ENCODE measurements at places on chromosomes 3 and 15. TPM values are rescaled to one million over a fixed set of nuclear protein-coding genes. Genes with fewer than 3 reads are reported as not detected.

- no peak for DNase-seq
Observed at GRCh38 chr3:52381623-52382022, 63.3 kb downstream of the SEMA3G start.

- DNase-seq, result peak; percentile 39
Observed at GRCh38 chr15:43218908-43219706, 1.7 kb downstream of the EPB42 start.

DNA sequence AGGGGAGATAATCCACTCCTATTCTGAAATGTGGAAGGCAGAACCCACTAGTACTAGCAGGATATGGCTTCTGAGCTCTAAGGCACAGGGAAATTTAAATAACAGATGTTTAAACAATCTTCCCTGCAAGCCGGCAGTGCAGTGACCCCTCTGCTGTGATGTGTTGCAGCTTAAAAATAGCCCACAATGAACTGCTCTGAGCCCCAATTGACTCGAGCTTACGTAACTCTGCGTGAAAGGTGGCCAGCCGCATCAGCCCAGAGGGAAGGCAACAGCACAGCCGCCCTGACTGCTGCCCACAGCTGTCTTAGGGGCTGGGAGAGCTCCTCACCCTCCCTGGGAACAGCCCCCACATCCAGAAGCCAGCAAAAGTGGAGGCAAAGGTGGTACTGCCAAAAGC lies 12.5 kb upstream of the CAMKV start:
- no peak for DNase-seq

DNA sequence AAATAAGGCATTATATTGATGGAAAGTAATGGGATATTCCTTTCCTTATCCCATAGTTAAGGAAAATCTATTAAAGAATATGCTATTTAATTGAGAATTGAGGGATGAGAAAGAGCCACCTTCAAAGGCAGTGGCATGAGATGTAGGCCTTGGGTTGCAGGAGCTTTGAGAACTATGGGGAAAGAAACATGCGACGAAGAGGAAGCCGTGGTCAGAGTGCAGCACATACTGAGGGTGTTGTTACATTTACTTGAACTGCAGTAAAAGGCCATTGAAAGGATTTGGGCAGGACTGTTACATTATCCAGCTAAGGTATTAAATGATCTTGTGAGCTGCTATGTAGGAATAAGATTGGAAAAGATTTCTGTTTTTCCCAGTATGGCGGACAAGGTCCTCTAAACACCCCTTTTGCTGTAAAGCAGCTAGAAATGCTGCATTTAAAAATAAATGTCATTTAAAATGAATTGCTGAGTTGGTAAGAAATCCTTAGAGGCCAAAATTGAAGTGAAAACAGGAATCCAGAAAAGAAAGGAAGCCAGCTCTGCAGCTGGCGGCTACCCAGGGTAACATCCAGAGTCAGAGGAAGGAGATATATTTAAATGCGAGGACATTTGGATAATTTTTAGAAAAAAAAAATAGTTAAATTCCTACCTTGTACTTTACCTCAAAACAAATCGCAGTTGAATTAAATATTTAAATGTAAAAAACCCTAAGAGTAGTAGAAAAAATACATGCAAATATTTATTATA lies 61.7 kb downstream of the IL1RAP start:
- no peak for DNase-seq

GRCh38 chr15:80199366-80199765 lies 46.6 kb downstream of the FAH start:
- no peak for DNase-seq

- peak; percentile 26 for DNase-seq
Observed at GRCh38 chr3:125083776-125084175, 28.0 kb upstream of the HEG1 start.

GRCh38 chr3:66712210-66712609 lies 211.4 kb upstream of the LRIG1 start:
- DNase-seq, result no peak

GRCh38 chr3:170642882-170643601 lies 57.2 kb upstream of the SLC7A14 start:
- DNase-seq, result no peak

The MAGEL2 gene
- not detected for total RNA-seq

The CHRM5 gene
- not detected for total RNA-seq

The RUBCN gene
- 3.5 TPM for total RNA-seq

The COL6A6 gene
- not detected for total RNA-seq

All from MG63 (cell line).